Right atrium auricular region (tissue), 2 donors: ENCODE measurements at places on chromosomes 16 and 17.

DNA sequence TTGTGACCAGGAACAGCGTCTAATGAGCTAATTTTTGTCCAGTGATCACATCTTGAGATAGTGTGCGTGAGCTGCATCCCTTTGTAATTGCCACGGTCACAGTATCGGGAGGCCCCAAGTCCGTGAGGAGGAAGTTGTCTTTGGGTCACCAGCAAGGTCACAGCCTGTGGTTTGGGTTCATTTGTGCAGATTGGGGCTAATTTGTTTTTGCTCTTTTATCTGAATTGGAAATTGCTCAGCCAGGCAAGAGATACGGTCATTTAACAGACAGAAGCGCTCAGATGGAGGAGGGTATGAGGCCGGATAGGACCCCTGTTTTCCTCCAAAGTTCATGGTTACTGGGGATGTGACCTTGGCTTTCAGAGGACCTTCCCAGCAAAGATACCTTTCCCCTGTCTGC, 174.1 kb downstream of the SNX29 start:
- DNase-seq, result no peak

DNA sequence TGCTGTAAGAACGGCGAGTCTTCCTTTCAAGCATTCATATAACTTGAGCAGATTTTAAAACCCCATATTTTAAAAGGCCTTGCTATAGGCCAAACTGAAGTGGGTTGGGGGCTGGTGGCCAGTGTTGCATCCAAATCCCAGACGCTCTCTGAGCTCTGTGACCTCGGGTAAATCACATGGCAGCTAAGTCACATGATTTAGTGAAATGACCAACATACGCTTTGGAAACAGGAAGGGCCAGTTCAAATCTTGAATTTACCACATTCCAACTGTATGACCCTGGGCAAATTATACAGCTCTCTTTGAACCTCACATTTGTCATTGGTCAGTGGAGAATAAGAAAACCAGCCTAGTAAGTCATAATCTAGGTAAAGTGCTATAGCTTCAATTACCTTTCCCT, 519.3 kb downstream of the HAPSTR1 start:
- no peak for DNase-seq

DNA sequence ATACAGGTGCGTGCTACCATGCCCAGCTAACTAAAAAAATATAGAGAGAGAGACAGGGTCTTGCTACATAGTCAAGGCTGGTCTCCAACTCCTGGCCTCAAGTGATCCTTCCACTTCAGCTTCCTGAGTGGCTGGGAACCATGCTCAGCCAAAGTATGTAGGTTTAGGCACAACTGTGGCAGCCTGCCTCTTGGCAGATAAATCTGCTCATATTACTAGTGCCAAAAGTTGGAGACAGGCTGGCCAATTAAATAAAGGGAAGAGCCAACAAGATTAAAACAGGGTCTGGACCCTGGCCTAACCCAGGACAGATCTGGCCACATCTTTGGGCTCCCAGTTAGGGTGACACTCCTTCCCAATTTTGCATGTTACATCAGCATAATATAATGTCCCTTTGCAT, 151.7 kb downstream of the CBLN1 start:
- DNase-seq, result no peak

GRCh38 chr16:86477642-86478041, 32.7 kb upstream of the FOXF1 start:
- DNase-seq, result no peak

GRCh38 chr16:79845033-79845733, 244.6 kb upstream of the MAF start:
- DNase-seq, result no peak

GRCh38 chr17:7355053-7355452, at the start of gene TMEM95:
TMEM95 (plus strand) TSS chr17:7355156; CDS start chr17:7355205, 49 bp downstream.
- DNase-seq, result no peak
